ENCODE measurements at places on chromosomes 3 and 15. TPM values are rescaled to one million over a fixed set of nuclear protein-coding genes. Genes with fewer than 3 reads are reported as not detected.

DNA sequence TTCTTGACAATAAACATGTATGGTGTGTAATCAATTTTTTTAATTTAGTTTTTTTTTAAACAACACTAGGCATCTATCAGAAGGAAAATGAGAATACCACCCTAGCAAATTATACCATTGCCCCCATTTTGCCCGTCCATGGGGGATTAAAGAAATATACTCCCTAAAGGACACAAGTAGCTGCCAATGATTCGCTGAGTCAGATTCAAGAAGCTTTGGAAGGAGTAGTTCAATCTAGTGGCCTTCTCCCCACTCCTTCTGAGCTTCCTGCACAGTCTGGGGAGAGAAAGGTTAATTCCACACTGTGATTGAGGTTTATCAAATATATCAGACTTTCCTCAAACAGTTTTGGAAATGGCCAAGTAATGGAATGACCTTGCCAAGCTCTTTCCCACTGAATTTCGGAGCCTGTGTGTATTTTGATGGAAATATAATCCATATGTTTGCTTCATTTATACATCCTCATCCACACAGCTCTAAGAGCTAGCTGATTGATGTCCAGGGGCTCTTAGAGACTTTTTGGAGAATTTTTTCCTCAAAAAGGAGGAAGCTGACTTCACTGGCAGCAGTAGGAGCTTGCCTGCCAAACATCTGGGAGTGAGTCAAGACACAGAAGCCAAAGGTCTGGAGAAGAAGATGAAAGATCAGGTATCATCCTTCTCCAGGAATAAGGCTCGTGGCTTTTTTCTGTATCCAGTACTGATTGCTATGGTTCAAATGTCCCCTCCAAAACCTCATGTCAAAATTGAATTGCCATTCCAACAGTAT lies 478.5 kb upstream of the PROK2 start:
- DNase-seq, result no peak

DNA sequence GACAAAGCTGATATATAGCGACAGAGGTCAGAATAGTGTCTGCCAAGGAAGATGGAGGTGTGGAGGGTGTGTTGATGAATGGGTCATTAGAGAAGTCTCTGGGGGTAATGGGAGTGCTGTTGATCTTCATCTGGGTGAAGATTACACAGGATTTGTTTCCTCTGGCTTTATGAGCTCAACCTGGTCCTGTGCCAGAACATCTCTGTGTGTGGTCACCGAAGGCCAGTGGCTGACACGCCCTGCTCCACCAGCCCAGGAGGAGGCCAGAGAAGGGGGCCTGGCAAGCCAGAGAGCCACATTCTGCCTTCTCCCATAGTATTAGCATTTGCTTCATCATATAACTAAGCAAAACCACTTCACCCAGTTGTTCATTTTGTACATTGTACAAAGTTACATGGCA lies 121.1 kb downstream of the ZNF621 start:
- peak; percentile 87 for DNase-seq

DNA sequence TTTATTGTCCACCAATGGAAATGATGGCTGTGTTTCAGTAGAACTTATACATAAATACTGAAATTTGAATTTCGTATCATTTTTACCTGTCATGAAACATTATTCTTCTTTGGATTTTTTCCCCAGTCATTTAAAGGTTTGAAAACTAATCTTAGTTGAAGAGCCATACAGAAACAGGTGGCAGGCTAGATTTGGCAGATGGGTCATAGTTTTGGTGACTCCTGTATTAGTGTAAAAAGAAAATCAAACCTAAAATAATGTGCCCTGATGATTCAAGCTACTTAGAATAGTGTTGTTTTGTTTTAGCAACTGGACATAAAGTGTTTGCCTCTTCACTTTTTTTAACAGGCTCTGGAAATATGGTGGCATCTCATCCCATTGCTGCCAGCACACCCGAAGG lies 68.9 kb downstream of the SIDT1 start:
- no peak for DNase-seq

The FETUB gene
- total RNA-seq, result not detected

GRCh38 chr3:192816351-192816750 lies 89.0 kb upstream of the FGF12 start:
- DNase-seq, result no peak

GRCh38 chr3:61814674-61815073 lies 253.3 kb downstream of the PTPRG start:
- DNase-seq, result no peak

- peak; percentile 26 for DNase-seq
Measured at GRCh38 chr15:69953816-69954215, 143.9 kb downstream of the TLE3 start.

- DNase-seq, result no peak
Measured at GRCh38 chr3:152823781-152824180, 11.2 kb upstream of the P2RY1 start.

DNA sequence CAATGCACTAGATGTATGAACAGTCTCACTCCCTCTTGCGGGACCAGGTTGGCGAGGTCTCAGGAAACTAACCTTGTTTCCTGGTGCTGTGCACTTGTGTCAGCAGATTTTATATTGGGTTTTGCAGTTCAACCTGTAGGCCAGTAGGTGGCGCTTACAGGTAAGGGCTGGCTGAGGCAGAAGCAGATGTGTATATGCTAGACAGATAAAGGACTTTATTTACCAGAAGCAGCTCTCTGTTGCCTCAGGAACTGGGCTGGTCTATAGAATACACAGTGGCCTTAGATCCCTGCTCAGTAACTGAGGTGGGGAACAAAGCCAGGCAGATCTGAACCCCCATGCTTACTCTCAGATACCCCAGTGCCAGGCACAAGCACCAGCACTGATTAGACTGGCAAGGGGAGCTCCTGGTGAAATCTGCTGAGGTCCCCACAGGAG lies 296.8 kb downstream of the DOCK3 start:
- DNase-seq, result no peak

DNA sequence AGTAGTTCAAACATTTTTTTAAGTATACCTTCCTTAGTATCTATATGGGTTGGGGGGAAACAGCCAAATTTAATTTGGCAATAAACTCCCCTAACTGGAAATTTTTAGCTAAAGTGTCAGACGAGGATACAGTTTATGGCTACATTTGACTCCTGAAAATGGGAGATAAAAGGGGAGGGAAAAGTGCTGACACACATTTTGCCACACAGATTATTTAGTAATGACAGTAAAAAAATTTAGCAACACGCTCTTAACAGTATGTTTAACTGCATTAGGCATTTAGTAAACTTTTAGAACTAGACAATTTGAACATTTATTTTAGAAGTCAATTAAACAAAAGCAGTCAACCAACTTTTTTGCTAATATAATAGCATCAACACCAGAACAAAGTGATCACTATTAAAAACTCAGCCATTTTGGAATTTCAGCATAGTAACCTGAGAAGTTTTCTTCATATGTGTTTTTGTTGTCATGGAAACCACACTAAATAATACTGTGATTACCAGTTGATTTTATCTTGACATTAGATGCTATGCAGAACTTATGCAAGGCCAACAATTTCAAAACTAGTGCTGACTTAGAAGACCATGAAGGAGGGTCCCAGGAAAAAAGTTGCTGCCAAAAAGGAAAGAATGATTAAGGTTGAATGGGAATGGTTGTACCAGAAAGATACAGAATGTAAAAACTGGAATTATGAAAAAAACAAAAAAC lies 47.0 kb upstream of the TFG start:
- no peak for DNase-seq

The MYH15 gene
- total RNA-seq, result under 0.01 TPM

DNA sequence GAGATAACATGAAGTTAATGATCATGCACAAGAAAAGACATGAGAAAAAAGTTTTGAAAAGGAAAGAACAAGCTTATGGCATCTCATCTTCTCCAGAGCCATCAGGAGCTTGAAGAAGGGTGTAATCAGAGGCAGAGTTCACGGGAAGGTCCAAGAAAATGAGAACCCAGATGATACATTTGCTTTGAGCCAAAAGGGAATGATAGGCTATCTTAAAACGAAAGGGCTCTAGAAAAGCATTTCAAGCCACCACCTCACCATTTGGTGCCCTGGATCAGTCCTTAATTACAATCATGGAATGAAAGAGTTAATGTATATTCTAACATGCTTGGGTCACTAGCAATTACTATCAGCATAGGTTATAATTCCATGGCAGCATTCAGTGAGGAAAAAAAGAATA lies 781.8 kb downstream of the ROBO1 start:
- DNase-seq, result no peak

The ACKR2 gene
- 7.6 TPM for total RNA-seq

GRCh38 chr3:11435440-11436165 lies 163.4 kb downstream of the ATG7 start:
- DNase-seq, result no peak

The LRRC31 gene
- not detected for total RNA-seq

GRCh38 chr3:138125548-138126221 lies 6.5 kb downstream of the A4GNT start:
- DNase-seq, result peak; percentile 89

The C3orf49 gene
- not detected for total RNA-seq

DNA sequence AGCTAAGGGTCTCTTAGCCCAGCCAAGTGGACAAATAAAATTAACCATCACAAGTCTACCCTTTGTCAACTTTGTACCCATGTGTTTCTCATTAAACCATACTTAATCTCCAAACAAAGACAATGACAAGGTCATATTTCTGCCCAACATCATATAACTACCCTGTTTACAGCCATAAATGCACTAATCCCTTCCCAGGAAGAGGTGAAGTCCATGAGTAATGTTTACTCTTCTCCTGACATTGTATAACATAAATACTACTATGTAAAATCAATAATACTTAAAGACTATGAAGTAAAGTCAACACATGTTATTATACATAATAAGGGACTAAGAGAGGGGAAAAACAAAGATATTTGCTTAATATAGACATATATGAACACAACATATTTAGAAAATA lies 38.5 kb upstream of the FAN1 start:
- DNase-seq, result no peak

The PPP1R14D gene
- total RNA-seq, result not detected

DNA sequence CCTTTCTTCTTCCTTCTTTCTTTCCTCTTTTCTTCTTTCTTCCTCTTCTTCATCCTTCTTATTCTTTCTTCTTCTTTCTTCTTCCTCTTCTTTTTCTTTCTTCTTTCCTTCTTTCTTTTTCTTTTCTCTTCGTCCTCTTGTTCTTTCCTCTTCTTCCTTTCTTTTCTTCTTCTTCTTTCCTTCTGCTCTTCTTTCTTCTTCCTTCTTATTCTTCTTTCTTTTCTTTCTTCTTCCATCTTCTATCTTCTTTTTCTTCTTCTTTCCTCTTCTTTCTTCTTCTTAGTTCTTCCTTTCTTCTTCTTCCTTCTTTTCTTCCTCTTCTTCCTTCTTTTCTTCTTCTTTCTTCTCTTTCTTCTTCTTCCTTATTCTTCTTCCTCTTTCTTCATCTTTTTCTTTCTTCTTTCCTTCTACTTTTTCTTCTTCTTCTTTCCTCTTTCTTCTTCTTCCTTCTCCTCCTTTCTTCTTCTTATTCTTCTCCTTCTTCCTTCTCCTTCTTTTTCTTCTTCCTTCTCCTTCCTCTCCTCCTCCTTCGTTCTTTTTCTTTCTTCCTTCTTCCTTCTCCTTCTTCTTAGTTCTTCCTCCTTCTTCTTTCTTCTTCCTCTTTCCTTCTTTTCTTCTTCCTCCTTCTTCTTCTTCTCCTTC lies 37.8 kb downstream of the SPG21 start:
- no peak for DNase-seq

GRCh38 chr3:195257454-195258448 lies 13.2 kb downstream of the XXYLT1 start:
- DNase-seq, result peak; percentile 79

DNA sequence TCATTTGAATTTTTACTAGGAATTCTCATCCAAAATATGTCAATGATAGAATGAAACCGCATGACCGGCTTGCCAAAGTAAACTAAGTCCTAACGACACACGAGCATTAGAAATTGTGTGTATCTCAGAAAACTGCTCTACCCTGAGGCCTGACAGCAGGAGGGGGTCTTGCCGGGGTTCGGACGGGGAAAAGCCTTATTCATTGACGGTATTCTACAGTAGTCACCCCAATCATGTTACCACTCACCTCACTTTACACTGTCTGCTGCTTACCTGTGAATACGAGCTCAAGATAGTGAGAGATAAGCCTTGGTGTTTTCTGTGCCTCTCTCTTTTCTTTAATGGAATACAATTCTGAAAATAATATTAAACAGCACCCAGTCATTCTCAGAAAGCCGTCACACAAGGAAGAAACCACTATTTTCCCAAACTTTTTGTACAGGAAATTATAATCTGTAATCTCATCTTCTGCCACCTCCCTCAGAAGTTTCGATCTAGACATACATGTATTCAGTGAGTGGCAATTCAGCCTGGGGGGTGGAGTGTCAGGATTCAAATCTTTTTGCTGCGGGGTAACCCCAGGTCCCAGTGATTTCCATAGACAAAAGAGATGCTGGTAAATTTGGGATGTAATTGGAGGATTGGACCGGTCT lies 492 bp upstream of the FAM43A start:
- no peak for DNase-seq

- DNase-seq, result no peak
Measured at GRCh38 chr15:77666296-77666660, 33.6 kb upstream of the LINGO1 start.

GRCh38 chr3:191944835-191945234 lies 483.9 kb downstream of the PYDC2 start:
- DNase-seq, result no peak

Data from esophagus muscularis mucosa (tissue), 4 donors.